ENCODE measurements at places on chromosomes 5 and 9.

GRCh38 chr5:32852976-32853375 lies 141.9 kb downstream of the NPR3 start:
- no peak for DNase-seq

DNA sequence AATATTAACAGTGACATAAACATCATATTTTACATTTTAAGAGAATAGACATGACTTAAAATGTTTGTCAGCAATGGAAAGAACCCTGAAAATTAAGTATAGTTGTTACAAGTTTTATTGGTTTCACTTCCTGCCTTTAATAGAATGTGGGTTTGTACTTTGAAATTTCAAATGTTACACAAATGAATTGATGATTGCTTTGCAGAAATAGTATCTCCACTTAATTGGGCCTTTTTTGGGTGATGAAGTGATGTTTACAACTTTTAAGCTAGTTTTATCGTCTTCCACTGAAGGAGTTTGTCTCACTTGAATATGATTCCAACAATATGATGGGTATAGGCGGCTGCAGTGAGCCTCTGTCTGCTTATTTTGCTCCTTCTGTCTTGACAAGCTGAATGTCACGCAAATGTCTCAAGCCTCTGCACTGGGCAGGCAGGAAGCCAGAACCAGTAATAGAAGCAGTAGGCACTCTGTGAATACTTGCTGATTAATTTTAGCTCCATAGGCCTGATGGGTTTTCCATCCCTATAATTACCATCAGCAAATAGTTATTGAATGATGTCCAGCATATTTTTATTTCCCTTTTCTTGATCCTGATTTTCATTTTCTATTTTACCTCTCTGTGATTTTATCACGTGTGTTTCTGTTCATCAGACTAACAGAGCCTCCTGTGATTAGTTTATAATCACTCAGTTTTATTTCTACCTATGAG lies 10.6 kb upstream of the NR3C1 start:
- no peak for DNase-seq

- DNase-seq, result no peak
Observed at GRCh38 chr5:10214041-10214440, 35.6 kb downstream of the ATPSCKMT start.

- DNase-seq, result no peak
Observed at GRCh38 chr5:14153071-14153864, 10.1 kb downstream of the TRIO start.

DNA sequence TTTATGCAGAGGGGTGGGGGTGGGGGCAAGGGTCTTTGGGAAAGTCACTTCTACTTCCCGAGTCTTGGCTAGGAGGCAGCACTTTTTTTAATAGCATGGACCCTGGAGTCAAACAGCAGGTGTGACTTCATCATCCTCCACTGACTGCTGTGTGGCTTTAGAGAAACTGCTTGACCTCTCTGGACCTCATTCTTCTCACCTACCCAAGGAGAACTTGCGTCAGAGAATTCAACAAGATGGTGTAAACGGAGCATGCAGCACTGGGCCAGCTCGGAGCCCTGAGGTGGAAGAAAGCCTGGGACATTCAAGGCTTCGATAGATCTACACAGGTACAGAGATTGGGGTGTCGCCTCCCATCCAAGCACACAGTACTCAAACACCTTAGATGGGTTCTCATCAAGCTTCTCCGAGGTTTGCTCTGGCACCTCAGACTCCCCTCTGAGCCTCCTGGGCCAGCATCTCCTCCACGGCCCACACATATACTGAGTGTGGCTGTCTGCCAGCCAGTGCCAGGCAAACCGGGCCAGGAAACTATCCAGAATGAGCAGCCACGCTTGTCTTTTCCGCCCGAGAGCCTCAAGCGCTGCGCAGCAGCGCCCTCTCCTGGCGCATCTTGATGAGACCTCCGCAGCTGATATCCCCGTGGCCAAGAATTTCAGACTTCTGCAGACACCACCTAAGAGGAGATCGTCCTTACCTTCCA lies 4.6 kb upstream of the SLC25A48 start:
- peak; percentile 53 for DNase-seq

GRCh38 chr5:107153283-107153682 lies 517.5 kb downstream of the EFNA5 start:
- no peak for DNase-seq

DNA sequence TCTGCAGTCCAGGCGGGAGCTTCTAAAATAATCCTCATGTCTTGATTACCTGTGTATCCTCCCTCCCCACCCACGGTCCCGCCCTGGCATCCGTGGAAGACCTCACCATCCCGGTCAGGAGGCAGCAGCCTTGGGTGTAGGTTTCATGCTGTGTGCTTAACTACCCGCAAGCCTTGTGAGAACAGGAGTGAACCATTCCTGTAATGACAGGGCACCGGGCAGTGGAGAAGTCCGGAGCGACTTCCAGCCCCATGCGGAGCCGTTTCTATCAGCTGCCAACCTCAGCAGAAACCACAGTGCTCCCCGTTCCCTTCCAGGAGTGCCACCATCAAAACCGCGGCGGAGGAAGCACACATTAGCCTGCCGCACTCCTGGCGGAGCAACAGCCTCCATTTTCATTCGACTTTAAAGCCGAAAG lies 123.5 kb upstream of the LMX1B start:
- no peak for DNase-seq

- DNase-seq, result no peak
Observed at GRCh38 chr9:133863257-133863592, 125.1 kb upstream of the SARDH start.

DNA sequence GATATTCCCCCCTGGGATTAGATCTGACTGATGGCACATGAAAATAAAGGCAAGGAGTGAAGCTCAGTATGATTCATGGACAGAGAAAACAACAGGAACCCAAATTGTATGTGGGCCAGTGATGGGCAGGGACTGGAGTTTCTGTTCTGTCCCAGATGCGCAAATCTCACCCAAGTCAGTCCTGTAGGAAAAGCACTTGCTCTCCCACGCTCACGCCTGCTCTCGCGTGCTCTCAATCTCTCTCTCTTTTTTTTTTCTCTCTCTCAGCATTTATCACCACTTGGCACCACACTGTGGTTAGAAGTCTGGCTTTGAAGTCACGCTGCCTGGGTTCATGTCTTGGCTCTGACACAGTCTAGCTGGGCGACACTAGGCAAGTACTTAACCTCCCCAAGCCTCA lies 106.5 kb upstream of the LRRTM2 start:
- DNase-seq, result no peak

DNA sequence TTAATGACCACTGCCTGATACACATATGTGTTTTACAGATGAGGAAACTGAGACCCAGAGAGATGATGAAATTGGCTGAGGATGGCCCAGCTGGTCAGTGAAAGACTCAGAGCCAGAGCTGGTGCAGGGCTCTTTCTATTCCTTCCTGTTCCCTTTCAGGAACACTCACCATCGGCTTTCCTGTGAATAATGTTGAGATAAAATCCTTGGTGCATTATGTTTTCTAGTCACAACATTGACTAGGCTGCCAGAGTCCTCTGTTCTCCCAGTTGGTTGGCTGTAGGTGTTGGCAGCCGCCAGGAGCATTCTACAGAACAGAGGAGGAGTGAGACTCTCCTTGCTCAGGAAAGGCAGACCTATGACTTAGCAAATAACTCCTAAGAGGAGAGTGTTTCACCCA lies 14.8 kb downstream of the TGFBI start:
- no peak for DNase-seq

GRCh38 chr5:89668821-89669220 lies 740.7 kb downstream of the CETN3 start:
- DNase-seq, result no peak

- no peak for DNase-seq
Observed at GRCh38 chr9:38284588-38285051, 107.9 kb upstream of the ALDH1B1 start.

DNA sequence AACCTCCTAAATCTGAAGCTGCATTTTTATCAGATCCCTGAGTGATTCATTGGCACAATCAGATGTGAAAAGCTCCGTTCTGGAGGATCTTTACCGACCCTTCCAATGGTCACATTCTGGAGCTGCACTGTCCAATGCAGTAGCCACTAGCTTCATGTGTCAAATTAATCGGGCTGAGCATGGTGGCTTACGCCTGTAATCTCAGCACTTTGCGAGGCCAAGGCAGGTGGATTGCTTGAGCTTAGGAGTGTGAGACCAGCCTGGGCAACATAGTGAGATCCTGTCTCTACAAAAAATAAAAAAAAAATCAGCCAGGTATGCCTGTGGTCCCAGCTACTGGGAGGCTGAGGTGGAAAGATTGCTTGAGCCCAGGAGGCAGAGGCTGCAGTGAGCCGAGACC lies 3.7 kb downstream of the IL17B start:
- no peak for DNase-seq

DNA sequence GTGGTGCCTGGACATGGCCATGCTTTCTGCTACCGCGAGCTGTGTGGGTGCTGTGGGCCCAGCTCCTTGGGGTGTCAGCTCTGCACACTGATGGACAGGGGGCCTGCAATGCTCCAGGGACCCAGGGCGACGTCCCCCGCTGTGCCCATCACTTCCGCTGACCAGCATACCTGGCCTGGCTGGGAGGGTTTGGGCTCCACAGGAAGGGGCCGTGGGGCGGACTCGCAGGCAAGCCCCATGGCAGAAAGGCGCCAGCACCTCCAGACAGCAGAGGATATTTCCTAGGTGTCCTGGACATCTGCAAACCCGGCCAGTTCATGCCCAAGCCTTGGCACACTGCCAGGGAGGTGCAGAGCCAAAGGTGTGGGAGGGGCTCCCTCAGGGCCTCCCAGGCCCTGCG lies 295.8 kb upstream of the IRX4 start:
- no peak for DNase-seq

- DNase-seq, result peak; percentile 21
Observed at GRCh38 chr9:567128-567746, 274.3 kb upstream of the DMRT1 start.

DNA sequence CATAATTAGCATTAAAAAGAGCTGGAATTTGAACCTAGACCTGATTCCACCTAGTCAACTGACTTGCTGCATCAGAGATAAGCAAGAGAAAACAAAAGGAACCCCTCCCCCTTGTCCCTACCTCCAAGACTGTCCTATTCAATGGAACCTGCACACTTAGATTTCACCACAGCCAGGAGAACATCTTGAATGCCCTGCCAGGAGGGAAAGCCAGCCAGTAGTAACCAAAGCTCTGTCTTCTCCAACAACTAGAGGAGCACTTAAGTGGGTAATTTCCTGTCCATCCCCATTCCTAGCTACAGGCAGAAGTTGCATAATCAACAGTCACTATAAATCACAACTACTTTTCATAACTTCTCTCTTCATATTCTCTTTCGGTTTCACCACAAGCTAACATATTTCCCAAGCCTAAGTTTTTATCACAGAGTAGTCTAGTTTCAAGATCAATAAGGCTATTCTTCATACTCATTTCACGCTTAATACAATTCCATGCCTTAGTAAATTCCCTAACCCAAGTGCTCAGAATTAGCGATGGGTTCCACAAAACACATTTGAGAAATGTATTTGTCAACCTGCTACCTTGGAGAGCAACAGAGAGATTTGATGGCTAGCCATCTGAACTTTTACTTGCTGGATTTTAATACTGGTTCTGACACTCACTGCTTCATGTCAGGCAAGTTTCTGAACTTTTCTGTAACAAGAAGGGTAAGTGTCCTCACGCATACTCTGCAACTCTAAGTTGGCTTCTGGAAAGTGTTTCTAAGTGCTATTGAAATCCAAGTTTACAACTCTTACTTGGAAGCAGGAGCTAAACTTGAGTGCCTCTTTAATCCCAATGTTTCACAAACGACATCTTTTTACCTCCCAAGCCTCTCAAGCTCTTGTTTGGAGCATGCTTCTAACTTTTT lies 2.0 kb downstream of the DENND1A start:
- DNase-seq, result peak; percentile 13

GRCh38 chr5:86864051-86864450 lies 246.3 kb downstream of the COX7C start:
- DNase-seq, result no peak

Data from GM19239 (cell line).